Kasumi-1 (cell line): ENCODE measurements at places on chromosomes 3 and 15.
A peak's percentile ranks its signal among the peaks of the same experiment; 100 is the strongest.

DNA sequence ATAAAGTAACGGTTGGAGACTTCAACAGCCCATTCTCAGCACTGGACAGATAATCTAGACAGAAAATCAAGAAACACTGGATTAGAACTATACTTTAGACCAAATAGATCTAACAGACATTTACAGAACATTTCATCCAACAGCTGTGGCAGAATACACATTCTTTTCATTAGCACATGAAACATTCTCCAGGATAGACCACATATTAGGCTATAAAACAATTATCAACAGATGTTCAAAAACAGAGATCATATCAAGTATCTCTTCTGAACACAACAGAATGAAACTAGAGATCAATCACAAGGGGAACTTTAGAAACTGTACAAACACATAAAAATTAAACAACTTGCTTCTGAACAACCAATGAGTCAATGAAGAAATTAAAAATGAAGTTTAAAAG is 133.3 kb downstream of the ADAM10 start:
- DNase-seq: no peak

DNA sequence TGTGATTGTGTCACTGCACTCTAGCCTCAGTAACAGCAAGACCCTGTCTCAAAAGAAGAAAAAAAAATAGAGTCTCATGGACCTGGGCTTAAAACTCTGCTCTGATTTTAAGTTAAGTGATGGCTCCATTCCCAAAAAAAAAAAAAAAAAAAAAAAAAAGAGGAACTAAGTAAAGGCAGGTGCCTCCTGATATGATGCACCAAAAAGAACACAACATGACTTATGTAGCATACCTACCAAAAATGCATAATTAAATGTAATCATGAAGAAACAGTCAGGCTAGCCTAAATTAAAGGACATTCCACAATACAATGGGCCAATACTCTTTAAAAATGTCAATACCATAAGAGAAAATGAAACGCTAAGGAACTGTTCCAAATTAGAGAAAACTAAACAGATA is 5.4 kb upstream of the IREB2 start:
- DNase-seq: no peak

- no peak for DNase-seq
Observed at GRCh38 chr3:148450819-148451218, 246.9 kb upstream of the AGTR1 start.

DNA sequence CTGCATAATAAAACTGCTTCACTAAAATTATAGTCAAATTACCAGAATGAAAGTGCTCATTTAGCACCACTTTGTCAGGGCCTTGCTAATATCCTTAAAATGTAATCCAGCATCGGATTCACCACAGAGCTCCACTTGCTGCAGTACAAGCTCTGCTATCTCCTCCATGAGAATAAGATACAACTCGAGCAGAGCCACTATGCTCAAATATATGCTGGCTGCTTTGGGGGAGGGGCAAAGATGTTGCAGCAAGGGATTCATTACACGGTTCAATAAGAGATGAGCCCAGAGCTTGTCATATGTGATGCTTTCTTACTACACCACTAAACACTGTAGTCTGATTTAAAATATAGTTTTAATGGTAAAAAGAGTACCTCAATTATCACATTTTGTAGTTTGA is 72.2 kb downstream of the DLG1 start:
- DNase-seq: no peak

GRCh38 chr15:65470866-65471265 is 46.6 kb downstream of the DPP8 start:
- DNase-seq: no peak

- DNase-seq: no peak
Observed at GRCh38 chr3:9251055-9251786, 1.8 kb upstream of the SRGAP3 start.

DNA sequence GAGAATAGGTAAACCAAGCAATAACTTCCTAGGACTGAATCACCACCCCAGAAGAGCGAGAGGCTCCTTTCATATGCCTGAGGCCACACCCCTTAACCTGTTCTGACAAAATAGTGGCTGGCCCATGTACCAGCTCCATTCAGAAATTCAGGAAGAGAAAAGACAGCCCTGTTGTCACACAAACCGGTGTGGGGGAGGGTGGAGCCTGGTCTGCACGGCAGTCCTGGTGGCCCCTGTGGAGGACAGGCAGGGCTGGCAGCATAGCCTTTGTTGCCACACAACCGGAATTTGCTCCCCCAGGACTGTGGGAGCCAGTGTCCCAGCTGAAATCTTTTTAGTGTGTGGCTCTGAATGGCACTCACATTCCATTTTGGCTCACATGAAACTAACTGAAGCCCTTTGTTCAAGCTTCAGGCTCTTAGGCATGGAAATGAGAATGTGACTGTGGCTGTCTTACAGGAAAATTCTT is 23.8 kb downstream of the RLBP1 start:
- DNase-seq: no peak

GRCh38 chr15:62900071-62900802 is 142.3 kb upstream of the TPM1 start:
- no peak for DNase-seq

- no peak for DNase-seq
Observed at GRCh38 chr3:57221883-57222282, 5.6 kb upstream of the APPL1 start.

DNA sequence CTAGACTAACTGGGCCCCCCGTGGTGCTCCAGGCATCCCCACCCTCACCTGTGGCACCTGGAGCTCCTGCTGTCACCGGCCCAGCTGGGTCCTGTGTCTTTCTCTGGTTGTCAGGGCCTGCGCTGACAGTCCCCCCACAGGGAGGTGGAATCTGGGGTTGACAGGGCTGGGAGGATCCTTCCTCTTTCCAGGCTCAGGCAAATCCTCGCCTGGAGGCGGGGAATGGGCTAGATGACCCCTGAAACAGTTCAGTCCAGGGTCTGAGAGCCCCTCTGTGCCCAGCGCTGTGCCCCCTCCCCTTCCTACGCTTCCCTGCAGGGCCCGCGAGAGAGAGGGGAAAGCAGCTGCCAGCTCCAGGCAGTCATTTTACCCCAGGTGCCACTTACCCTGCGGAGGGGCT is 50.1 kb upstream of the MCF2L2 start:
- no peak for DNase-seq

- no peak for DNase-seq
Observed at GRCh38 chr15:99955181-99955525, 221.9 kb upstream of the LYSMD4 start.

DNA sequence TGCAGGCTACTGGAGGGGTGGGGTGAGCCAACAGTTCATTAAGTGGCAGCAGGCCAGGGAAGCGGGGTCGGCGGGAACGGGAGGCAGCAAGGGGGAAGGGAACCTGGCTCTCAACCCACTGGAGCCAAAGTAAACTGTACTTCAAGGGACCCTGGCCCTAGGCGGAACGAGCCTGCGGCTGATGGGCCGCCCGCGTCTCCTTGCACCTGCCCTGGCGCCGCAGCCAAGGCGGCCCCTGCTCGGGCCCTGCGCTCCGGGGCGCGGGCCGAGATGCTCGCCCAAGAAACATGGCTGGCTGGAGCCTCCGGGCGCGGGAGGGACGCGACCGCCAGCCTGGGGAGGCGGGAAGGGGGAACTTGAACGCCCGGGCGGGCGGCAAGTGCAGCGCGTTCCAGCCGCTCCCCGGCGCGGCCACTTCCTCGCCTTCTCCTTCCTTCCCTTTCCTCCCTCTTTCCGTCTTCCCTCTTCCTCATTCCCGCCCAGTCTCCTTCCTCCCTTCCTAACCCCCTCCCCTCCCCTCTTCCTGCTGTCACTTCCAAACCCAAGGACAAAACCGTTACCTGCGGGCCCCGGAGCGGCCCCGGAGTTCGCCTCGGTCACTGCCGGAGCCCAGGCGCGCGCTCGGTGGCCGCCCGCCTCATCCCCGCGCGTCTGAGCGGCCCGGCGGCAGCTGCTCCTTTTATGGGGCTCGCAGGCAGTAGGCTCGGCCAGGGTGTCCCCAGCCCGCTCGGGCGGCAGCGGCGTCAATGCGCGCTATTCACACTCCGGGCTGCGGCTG is 489.7 kb downstream of the MAGI1 start:
- DNase-seq: no peak

DNA sequence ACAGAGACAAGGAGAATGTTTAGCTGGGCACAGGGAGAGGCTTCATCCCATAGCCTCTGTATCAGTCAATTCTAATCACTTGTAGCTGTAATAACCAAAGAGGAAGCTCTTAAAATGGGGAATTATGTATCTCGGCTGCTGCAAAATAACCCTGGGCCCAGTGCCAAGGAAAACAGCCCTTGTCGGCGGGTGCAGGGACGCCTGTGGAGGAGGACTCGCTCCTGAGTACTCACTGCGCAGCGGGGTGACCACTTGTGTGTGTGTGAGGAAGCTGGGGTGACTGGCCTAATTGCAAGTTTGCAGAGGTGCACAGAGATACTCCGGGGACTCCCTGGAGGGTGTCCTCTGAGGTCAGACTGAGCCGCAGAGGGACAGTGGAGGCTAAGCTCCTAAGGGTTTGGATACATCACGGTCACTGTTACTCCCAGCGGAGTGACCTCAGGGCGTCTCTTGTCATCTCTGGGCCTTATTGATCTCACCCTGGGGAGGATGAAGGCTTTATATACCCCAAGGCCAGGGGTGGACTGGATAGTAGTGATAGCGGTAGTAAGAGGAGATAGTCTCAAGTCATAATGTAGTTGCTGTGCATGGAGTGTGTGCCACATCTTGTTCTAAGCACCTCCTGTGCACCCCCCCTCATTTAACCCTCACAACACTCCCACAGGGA is 37.2 kb downstream of the SLC6A6 start:
- DNase-seq: peak; percentile 86

DNA sequence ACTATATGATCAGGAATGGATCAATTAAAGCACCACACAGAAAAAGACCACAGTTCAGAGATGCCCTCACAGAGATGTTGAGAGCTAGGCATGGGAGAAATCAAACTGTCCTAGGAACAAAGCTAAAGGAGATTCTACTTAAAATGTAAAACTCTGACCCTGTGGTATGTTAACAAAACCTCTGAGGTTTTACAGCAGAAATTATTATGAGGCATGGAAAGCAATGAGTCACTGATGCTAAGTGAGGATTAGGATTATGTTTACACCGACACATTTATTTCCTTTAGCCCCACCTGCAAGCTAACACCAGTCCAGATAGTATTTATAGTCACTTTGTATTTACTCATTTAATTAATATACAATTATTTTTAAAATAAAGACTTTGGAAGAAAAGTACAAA is 1242.2 kb downstream of the OTOL1 start:
- no peak for DNase-seq

- DNase-seq: no peak
Observed at GRCh38 chr3:86740751-86741150, 250.2 kb downstream of the VGLL3 start.

- DNase-seq: no peak
Observed at GRCh38 chr3:100781301-100781700, 72.0 kb downstream of the TFG start.

- DNase-seq: no peak
Observed at GRCh38 chr3:135491491-135492205, 473.9 kb upstream of the PPP2R3A start.

GRCh38 chr3:33149342-33149741 is 35.5 kb downstream of the CRTAP start:
- DNase-seq: peak; percentile 63
